ENCODE measurements at places on chromosomes 1 and 21.
A peak's percentile ranks its signal among the peaks of the same experiment; 100 is the strongest.

DNA sequence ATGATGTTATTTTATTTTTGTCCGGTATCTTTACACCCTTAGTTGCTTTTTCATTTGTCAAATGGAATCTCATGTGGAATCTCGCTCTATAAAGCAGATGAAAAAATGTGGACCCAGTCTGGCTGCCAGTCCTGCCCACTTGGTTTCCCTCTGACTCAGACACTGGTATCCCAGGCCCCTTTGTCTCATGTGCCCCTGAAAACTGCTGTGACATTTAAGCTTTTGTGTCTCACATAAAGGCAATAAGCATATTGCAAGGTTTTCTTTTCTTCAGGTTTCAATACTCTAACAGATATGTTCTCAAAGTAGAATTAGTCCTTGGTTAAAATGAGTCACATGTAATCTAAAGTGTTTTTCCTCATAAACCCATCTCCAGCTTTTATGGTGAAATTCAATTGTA lies 183.3 kb downstream of the ST6GALNAC3 start:
- no peak for DNase-seq

DNA sequence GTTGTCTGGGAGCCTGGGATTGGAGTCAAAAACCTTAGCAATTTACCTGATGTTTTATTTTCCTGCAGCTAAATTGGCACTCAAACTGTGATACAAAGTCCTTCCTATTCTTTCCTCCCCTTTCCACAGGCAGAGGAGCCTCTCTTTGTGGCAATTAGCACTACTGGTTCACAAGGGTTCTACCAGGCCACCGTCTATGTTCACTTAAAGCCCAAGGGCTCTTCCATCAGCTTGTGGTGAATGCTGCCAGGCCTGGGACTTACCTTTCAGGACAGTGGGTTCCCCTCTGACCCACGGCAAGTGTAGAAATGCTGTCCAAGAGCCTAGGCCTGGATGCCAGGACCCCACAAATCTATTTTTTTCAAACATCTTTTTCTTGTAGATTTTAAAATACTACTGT lies 251.9 kb upstream of the B3GALT2 start:
- DNase-seq, result no peak

DNA sequence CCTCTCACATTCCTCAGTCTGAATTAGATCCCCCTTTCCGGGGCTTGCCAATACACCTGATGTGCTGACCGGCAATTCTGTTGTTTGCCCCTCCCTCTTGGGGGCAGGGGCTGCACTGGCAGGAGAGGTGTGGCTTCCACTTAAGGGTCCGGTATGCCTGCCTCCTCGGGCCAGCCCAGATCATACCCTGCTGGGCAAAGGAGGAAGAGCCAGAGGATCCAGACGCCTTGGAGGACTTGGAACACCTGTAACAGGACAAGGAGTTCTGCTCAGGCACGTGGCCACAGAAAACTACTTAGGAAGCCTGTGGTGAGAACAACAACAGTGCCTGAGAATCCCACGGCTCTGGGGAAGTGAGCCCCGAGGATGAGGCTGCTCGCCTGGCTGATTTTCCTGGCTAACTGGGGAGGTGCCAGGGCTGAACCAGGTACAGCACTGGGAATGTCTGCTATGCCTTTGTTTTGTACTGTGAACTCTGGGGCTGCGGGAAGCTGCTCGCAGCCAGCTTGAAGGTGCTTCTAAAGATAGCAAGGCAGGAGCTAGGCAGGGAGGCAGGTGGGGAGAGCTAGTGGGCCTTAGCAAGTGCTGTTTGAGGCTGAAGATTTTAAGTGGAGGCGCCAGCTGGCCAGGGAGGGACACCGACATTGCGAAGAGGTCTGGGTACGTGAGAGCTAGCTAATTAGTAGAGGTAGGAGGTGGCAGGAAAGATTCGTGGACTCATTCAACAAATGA lies at the start of gene SMPDL3B:
Gene SMPDL3B (plus strand): TSS at position 183 of the 732 bp plus-strand sequence. CDS start 184 bp downstream, at position 367.
- no peak for DNase-seq

DNA sequence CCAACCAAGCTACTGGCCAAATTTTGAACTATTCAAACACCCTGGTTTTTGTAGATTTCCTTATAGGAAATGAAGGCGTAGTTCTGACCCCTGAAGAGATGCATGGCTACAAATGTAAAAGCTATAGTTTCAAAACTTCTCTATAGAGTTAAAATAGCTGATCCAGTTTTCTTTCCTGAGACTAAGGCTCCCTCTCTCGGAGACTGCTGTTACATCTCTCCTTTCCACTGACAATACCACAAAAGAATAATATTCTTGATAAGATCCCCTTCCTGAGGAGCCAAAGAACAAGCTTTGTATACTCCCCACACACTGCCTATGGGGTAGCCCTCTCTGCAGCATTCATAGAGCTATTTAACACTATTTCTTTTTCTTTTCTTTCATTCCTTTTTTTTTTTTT lies 6.7 kb upstream of the CFAP126 start:
- DNase-seq, result no peak

- DNase-seq, result no peak
Measured at GRCh38 chr1:241605146-241605805, 34.9 kb downstream of the CHML start.

DNA sequence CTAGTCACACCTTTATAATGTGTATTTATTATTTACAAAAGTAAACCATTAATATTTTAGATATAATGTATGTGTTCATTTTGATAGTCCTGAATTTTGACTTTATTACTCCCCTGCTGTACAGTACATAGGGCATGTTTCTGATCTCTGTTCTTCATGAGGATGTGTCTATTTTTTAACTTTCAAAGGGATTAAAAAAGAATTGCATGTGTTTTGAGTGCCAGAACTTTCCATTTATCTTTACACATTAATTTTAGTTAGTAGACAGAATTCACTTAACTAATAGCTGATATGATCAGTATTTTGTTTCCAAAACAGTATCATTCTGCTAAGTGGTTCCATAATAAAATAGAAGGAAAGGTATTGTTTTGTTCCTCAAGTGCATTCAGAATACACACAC lies 3.1 kb downstream of the PBX1 start:
- DNase-seq, result no peak

GRCh38 chr1:58818075-58818474 lies 34.2 kb upstream of the JUN start:
- no peak for DNase-seq

- no peak for DNase-seq
Measured at GRCh38 chr1:197937381-197937780, 20.2 kb downstream of the LHX9 start.

- no peak for DNase-seq
Measured at GRCh38 chr1:923131-923990, at the start of gene SAMD11. TSS of gene SAMD11 (plus strand) at chr1:923923. CDS start at chr1:924432, 509 bp downstream.

DNA sequence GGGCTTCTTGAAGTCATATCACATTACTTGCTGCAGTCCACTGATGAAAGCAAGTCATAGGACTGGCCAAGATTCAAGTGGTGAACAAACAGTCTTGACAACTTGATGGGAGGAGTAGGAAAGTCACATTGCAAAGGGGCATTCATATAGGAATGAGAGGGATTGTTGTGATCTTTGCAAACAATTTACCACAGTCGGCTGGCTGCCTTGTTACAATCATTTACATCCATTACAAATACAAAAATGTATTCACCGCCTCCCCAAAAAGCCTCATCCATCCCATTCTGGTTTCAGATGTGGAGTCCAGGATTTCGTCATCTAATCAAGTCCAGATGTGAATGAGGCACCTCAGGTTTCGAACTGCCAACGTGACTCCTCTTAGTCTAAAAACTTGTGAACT lies 26.8 kb downstream of the GORAB start:
- no peak for DNase-seq

DNA sequence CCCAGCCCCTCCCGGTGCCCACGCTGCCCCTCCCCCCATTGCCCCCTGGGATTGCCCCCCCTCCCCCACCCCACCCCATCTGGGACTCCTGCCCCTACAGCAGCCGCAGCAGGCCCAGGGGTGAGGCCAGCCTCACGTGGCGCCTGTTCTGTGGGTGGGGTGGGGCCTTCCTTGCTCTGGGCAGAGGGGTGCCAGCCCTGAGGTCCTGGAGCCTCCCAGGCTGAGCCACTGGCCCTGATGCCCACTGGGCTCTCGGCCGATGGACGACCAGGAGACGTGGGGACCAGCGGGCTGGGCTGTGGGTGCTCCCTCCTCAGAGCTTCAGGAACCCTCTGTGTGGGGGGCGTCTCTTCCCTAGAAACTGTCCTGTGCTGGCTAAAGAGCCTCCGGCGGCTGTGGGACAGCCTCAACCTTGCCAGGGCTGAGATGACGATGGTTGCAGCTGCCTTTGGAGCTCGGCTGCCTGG lies 5.8 kb upstream of the C1orf159 start:
- DNase-seq, result no peak

GRCh38 chr1:30991862-30992606 lies 73.5 kb downstream of the PUM1 start:
- no peak for DNase-seq

GRCh38 chr1:110780600-110781484 lies 92.1 kb upstream of the CD53 start:
- DNase-seq, result no peak

GRCh38 chr1:193348091-193348768 lies 161.8 kb upstream of the B3GALT2 start:
- no peak for DNase-seq

- no peak for DNase-seq
Measured at GRCh38 chr1:100009458-100009857, 39.7 kb downstream of the SLC35A3 start.

- DNase-seq, result no peak
Measured at GRCh38 chr1:162381383-162381782, at the start of gene C1orf226. TSS of gene C1orf226 (plus strand) at chr1:162381728. CDS start at chr1:162381902, 174 bp downstream.

GRCh38 chr1:94746635-94747525 lies 73.3 kb upstream of the SLC44A3 start:
- no peak for DNase-seq

DNA sequence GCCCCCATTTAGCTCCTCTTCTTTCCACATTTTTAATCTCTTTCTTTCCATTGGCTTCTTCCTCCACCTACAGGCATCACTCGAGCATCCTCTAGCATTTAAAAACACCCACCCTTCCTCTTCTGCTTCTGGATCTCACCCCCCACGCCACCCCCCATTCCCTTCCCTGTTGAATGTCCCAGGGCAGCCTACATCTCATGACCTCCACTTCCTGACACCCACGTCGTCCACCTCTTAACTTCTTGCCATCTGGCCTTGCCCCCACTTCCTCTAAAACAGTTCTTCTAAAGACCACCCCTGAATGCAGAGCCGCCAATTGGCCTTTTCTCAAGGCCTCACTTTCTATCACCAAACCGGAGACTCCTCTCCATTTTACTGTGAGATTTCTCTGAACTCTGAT lies 6.1 kb upstream of the ETNK2 start:
- DNase-seq, result no peak

GRCh38 chr1:112169517-112169916 lies 180.0 kb upstream of the KCND3 start:
- no peak for DNase-seq

DNA sequence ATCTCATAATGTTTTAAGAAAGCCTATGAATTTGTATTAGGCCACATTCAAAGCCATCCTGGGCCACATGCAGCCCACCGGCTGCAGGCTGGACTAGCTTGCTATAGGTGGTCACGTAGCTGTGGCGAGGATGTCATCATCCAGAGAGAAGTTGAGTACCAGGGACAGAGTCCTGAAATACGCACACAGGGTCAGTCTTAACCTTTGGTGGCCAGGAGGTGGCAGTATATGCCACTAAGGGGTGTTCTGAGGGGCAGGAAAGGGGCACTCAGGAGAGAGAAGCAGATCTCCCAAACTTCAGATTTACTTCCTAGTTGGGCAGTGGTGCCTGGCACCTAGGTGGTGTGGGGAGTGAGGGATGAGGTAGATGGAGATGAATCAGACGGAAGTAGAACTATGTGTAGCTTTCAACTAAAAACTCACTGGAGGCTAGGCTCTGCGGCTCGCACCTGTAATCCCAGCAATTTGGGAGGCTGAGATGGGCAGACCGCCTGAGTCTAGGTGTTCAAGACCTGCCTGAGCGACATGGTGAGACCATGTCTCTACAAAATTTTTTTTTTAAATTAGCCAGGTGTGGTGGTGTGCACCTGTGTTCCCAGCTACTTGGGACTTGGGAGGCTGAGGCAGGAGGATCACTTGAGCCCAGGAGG lies 16.3 kb upstream of the CDK18 start:
- DNase-seq, result peak; percentile 28

DNA sequence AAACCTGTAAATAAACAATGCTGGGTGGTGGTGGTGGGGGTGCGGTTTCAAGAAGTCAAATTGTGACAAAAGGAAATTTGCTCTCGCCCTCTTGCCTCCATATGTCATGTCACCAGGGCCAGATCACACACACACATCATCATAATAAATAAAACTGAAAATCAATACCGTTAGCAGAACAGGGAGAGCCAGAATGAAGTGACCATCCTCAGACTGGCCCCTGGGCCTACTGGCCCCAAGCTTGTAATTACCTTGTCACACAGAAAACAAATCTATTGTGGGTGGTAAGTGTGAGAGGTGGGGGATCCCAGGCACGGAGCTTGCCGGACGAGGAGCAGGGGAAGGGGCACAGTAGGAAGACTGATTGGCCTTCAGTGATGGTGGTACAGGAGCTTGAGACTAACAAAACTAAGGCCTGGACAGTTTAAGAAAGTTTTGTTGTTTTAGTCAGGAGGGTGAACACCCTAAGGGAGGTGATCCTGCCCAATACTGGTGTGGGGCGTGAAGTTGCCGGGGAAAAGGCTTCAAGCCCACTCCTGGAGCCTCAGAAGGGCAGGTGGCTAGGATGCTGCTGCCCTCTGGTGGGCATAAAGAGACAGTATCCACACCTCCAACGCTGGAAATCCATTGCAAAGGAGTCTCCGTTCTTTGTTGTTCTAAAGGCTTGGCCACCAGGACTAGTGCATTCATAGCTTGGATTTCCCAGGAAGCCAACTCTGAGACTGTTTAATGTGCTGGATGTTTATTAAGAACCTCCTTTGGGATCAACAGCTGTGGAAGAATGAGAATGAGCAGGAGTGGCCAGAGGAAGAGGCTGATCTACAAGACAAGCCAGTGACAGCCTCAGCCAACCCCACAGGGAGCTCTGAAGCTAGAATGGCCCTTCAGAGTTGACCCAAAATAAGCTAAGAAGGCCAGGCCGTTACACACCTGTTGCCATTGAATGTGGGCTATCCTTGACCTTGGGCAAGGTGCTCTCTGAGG lies 8.1 kb upstream of the C1orf216 start:
- DNase-seq, result no peak

- no peak for DNase-seq
Measured at GRCh38 chr1:17588048-17588871, 48.8 kb downstream of the ARHGEF10L start.

GRCh38 chr21:25528515-25528914 lies 78.8 kb downstream of the MRPL39 start:
- no peak for DNase-seq

- no peak for DNase-seq
Measured at GRCh38 chr1:9843576-9843945, 19.8 kb upstream of the CLSTN1 start.

GRCh38 chr1:83999316-83999819 lies 436 bp upstream of the TTLL7 start:
- peak; percentile 77 for DNase-seq

DNA sequence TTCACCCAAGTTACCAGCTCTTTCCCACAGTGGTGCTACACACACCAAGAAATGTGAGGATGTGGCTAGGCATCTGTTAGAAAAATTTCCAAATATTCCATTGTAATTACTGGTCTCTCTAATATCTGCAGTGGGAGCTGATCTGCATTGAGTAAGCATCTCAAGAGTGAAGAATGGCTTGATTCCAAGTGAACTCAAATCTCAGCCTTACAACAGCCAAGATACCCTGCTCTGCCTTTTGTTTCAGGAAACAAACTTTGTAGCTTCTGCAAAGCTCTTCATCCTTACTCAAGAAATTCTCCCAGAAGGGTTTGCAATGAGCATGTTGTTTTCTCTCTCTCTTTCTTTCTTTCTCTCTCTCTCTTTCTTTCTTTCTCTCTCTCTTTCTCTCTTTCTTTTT lies 181.1 kb downstream of the FCRL5 start:
- no peak for DNase-seq
